NCI-H1417 treated with DMSO at 0.1 percent for 48 hours (cell line): ENCODE measurements at places on chromosomes 16 and 17.
A peak's percentile ranks its signal among the peaks of the same experiment; 100 is the strongest.

DNA sequence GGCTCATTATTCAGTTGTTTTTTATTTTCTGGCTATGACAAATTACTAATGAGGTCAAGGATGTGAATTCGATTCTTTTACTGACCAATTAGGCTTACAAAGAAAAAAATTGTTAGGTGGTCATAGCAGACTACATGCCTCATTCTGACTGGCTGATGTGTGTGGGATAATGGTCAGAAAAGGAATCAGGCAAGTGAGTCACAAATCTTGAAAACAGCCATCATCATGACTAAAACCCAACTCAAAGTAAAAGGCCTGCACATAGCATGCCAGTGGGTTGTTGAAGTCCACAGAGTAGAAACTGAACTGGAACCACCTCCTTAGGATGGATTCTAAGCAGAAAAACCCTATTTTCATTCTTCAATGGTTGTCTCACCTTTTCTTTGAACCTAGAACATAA, 8.6 kb downstream of the RPGRIP1L start:
- DNase-seq, result no peak

DNA sequence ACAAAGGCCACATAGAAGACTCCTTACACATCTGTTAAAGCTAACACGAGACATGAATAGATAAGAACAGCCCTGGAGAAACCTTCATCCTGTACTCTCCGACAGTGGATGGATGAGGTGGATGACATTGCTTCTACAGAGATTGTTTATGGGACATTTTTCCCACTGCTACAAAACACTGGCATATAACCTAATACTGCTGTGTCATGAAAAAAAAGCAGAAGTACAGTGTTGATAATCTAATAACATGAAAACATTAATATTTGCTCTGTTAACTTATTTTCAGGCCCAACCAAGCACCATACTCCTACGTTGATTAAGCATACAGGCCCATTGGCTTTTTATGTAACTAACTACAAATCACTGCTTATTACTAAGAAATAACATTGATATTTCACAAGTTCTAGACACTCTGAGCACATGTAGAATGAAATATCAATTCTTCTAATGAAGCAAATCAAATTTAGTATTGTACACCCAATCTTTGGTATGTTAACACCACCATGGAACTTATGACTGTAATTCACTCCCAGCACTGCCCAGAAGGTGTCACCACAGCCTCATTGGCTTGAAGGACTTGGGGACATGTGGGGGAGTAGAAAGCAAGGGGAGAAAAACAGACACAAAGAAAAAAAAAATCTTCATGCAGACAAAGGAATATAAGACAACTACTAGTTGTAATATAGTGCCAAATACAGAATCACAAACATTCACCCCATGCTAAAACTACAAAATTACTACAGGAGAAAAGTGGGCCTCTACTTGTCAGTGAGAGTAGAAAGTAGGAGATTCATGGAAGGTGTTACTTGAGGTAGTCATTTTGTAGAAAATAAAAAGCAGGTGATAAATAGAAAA, 330.0 kb upstream of the PMFBP1 start:
- peak; percentile 28 for DNase-seq

DNA sequence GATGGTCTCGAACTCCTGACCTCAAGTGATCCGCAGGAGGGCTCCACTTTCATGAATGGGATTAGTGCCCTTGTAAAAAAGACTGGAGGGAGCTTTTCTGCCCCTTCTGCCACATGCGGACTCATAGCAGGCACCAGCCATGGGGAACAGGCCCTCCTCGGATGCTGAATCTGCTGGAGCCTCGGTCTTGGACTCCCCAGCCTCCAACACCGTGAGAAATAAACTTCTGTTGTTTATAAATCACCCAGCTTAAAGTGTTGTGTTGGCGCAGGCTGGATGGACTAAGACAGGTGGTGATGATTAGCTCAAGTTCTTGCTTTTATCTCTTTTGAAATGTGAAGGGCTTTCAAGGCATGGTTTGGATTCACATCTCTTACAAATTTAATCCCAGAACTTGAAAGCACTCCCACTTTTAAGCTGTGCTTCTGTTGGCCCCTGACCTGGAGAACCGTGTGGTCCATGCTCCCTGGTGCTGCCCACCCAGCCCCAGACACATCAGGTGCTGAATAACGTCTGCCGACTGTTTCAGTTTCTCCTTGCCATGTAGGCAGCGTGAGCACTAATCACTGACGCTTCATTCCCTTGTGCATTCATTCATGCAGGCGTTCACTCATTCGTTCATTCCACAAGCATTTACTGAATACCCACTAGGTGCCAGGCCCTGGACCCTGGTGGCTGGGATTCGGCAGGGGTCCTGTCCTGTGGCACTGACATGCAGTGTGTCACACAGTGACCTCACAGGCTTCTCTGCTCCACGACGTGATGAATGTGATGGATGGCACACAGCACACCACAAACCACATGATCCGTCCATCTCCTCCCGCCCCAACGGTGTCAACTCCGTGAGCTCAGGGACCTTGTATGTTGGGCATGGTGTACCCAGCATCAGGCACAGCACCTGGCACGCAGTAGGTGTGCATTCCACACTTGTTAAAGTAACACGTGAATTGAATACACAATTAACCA, 8.9 kb downstream of the CIBAR2 start:
- no peak for DNase-seq

- DNase-seq, result no peak
Measured at GRCh38 chr17:48037838-48038323, 284 bp upstream of the COPZ2 start.

DNA sequence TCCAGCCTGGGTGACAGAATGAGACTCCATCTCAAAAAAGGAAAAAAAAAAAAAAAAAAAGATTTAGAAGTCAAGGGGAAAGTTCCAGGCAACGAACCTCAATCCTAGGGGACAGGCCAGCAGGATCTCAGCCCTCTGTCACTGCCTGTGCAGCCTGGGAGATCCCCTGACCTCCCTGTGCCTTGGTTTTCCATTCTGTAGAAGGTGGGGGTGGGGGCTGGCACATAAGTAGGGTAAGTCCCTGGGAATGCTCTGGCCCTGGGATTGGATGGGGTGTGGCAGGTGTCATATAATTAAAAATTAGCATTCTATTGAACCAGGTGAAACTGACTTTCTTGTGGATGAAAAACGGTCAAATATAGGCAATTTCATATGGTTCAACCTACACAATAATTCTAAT, 90.5 kb downstream of the C16orf78 start:
- no peak for DNase-seq

DNA sequence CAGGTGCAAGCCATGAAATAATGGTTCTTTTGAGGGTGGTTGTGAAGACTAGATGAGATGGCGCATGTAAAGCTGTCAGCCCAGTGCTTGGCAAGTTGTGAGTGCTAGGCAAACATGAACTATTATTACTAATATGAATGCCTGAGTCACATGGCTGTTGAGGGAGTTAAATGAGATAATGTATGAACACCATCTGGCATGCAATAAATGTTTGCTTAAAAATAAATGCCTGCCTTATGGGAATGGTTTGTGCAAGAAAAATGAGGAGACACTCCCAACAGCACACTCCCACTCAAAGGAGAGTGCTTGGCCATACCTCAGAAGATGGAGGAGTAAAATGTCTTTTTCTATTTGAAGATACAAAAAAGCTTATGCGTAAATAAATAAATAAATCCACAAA, 3.6 kb downstream of the MAPK3 start:
- no peak for DNase-seq

- no peak for DNase-seq
Measured at GRCh38 chr17:39606434-39607056, 1.2 kb downstream of the NEUROD2 start.

GRCh38 chr16:51449441-51449840, 298.4 kb upstream of the SALL1 start:
- DNase-seq, result no peak

DNA sequence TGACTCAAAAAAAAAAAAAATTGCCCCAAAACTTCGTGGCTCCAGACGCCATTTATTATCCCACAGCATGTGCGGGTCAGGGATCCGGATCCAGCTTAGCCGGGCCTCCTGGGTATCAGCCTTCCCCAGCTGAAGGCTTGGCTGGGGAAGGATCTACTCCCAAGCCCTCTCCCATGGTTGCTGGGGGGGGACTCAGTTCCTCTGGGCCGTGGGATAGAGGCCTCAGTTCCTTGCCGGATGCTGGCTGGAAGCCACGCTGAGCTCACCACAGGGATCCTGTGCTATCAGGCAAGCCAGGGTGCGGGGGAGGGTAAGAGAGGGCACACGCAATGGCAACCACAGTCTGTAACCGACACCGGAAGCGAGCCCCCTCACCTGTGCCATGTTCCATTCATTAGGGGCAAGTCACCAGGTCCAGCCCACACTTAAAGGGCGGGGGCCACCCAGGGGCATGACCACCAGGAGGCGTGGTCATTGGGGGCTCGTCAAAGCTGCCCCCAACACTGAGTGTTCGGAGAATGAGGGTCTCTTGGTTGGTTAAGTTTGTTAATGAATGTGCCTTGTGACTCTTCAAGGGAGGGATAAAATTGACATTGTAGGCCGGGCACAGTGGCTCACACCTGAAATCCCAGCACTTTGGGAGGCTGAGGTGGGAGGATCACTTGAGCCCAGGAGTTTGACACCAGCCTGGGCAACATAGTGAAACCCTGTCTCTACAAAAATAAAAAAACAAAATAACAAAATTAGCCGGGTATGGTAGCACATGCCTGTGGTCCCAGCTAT, 210.0 kb upstream of the GSE1 start:
- no peak for DNase-seq

- no peak for DNase-seq
Measured at GRCh38 chr17:61203671-61204131, 195.9 kb upstream of the TBX2 start.

GRCh38 chr16:54783980-54784379, 146.7 kb upstream of the IRX5 start:
- DNase-seq, result no peak

DNA sequence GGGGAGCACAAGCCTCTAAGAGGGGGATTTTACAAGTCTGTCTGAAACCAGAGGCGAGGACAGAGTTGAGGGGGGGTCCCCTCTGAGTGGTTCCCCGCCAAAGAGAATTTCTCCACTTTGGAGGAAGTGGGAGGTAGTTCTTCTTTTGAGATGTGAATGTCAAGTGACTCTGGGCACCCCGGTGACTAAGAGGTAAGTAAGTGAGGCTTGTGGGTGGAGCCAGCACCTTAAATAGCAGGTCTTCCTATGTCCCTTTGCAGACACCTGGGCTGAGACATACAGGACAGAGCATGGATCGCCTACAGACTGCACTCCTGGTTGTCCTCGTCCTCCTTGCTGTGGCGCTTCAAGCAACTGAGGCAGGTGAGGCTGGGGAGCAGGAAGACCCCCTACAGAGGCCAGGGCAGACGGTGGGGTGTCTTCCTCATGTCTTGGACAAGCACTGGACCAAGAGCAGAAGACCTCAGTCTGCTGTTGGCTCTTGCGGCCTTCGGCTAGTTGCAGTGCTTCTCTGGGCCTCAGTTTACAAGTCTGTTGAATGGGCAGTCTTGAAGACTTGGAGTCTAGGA, at the start of gene CCL22:
TSS of gene CCL22 (plus strand) at position 257 of the 569 bp plus-strand sequence. CDS start at position 291, 34 bp downstream.
- no peak for DNase-seq

- DNase-seq, result no peak
Measured at GRCh38 chr17:17696085-17696484, 14.8 kb downstream of the RAI1 start.

DNA sequence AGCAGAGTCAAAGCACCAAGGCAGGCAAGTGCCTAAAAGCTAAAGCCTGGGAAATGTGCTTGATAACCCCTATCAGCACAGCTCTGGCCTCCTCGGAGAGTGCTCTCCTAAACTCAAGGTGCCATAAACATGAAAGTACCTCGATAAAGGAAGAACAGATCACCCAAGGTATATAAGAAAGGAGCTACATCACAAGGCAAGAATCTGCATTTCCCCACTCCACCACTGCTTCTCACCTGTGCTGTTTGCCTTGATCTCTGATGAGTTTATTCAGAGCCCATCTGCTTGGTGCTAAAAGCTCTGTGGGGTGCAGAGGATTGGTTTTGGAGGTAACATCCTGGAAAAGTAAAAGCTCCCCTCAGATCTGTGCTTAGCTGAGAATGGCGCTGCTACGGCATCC, 449.5 kb upstream of the CDH5 start:
- no peak for DNase-seq

GRCh38 chr16:13419589-13419988, 500.4 kb upstream of the ERCC4 start:
- DNase-seq, result no peak

DNA sequence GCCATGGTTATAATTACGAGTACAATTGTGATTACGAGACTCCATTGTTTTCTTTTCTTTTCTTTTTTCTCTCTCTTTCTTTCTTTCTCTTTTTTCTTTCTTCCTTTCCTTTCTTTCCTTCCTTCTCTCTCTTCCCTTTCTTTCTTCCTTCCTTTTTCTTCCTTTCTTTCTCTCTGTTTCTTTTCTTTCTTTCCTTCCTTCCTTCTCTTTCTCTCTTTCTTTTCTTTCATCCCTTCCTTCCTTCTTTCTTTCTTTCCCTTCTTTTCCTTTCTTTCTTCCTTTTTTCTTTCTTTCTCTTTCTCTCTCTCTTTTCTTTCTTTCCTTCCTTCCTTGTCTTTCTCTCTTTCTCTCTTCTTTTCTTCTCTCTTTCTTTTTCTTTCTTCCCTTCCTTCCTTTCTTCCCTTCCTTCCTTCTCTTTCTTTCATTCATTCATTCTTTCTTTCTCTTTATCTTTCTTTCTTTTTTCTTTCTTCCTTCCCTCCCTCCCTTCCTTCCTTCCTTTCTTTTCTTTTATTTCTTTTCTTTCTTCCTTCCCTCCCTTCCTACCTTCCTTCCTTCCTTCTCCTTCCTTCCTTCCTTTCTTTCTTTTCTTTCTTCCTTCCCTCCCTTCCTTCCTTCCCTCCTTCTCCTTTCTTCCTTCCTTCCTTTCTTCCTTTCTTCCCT, 14.1 kb upstream of the NTN1 start:
- DNase-seq, result no peak

DNA sequence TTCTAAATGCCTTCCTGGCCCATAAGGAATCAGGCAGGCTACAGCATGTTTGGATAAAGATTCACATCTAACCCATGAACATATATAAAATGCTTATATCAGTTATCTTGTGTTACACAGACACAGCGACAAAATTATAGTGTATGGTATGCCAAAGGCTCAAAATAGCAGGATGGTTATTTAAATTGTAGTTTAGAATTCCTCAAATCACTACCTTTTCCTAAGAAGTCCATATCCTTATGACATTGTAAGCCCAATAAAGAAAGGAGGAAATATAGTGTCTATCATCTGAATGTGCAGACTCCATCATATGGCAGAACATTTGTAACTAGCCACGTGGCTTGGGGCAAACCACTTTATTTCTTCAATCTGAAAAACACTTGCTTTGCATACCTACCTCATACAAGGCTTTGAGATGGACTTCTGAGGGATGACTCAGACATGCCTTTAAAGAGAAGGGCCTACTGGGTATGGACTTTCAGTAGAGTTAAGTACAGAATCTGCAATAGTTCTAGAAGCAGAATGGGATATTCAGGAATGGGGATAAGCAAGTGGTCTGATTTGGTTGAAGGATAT, 12.1 kb upstream of the DHX8 start:
- DNase-seq, result no peak

DNA sequence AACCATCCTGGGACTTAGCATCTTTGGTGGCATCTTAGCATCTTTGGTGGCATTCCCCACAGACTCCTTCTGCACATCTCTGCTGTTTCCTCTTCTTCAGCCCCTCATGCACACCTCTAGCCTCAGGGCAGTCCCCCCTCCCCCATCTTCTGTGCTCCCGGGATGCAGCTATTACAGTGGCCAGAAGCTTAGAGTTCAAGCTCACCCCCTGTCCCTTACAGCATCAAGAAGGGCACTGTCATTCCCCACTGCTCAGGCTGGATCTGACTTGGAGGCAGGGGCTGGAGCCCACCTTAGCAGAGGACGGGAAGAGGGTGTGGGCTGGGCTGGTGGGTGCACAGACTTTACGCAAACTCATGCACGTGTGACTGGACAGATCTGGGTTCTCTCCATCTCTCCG, 650 bp downstream of the EPN3 start:
- DNase-seq, result no peak
